Pulmonary artery endothelial cell (primary cell): ENCODE measurements at places on chromosomes 4 and X.

- DNase-seq, result peak; percentile 75
These were observed at the start of gene TIMP1 for GRCh38 chrX:47581731-47582647. Gene TIMP1 (plus strand): TSS chrX:47582436. CDS start chrX:47583416, 980 bp downstream.

- DNase-seq, result no peak
These were observed 1049.9 kb upstream of the TENM3 start for GRCh38 chr4:181193131-181193930.

DNA sequence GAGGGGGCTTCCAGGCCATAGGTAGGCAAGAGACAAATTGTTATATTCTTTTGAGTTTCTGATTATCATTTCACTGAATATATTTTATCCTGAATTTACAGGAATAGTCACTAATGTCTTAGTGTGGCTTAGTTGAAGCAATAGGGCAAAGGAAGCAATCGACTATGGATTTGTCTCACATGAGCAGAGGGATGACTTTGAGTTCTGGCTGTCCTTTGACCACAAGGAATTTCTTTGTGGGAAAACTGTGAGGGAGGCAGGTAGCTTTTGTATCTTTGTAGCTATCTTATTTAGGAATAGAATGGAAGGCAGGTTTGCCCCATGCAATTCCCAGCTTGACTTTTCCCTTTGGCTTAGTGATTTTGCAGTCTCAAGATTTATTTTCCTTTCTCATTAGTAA is 207.3 kb upstream of the ANXA10 start:
- DNase-seq, result no peak

- no peak for DNase-seq
These were observed 4.6 kb downstream of the SH3BGRL start for GRCh38 chrX:81206476-81206875.

GRCh38 chr4:41064953-41065352 is 149.4 kb downstream of the APBB2 start:
- no peak for DNase-seq
